ENCODE measurements at places on chromosomes 11 and 22.

GRCh38 chr11:110919241-110919922 lies 207.1 kb upstream of the ARHGAP20 start:
- no peak for DNase-seq

- no peak for DNase-seq
Measured at GRCh38 chr11:118045191-118045590, 31.7 kb upstream of the TMPRSS4 start.

GRCh38 chr22:44217346-44217745 lies 36.6 kb downstream of the PARVG start:
- DNase-seq, result no peak

GRCh38 chr11:70526116-70527045 lies 128.1 kb downstream of the CTTN start:
- DNase-seq, result no peak

GRCh38 chr11:76553554-76554476 lies 109.0 kb downstream of the EMSY start:
- DNase-seq, result no peak

DNA sequence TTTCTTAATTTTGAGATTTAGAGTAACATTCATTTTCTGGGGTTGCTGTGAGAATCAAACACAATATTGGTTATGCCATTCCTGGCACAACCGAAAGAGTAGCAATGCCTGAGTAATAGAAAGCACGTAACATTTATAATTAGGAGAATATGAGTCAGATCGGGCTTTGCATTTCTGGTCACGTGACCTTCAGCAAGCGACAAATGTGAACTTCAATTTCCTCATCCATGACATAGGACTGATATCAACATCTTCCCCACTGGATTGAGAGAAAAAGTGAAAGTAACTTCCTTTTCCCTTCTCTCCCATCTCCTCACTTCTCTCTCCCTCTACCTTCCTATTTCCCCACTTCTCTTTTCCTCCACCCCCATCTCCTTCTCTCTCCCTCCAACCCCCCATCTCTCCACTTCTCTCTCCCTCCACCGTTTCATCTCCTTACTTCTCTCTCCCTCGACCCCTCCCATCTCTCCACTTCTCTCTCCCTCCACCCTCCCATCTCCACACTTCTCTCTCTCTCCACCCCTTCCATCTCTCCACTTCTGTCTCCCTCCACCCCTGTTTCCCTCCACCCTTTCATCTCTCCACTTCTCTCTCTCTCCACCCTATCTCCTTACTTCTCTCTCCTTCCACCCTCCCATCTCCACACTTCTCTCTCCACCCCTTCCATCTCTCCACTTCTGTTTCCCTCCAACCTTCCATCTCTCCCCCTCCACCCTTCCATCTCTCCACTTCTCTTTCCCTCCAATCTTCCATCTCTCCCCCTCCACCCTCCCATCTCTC lies 33.5 kb upstream of the CAT start:
- no peak for DNase-seq

GRCh38 chr11:14330881-14331280 lies 28.1 kb downstream of the RRAS2 start:
- no peak for DNase-seq

- no peak for DNase-seq
Measured at GRCh38 chr11:66875378-66875777, 18.5 kb downstream of the LRFN4 start.

DNA sequence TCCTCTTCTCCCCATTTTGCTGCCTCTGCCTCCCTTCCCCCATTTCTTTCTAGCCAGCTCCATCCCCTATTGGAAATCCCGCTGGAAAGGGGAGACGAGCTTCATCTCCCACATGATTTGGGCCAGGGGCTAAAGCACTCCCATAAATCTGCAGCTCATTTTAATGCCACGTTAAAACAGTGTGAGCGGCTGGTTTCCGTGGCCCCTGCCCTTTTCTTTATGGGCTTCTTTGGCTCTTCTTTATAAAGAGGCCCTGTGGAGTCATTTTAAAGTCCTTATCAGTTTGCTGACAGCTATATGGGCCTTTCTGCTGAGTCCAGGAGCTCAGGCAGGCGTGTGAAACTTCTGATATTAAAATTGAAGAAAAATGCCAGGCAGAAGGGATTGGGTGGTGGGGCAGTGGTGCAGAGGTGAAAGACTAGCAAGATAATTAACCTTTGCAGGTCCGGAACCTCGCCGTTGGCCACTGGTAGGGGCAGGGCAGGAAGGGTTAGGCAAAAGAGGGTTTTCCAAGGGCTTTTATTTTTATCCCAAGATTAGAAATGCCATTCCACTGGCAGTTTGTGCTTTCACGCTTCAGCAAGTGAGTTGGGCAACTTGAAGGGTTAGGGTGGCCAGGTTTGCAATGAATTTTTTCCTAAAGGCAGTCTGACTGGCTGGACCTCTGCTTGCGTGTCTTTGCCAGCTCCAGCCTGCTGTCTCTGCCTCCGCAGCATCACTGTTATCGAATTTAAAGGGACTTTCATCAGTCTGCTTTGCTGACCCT lies 44.3 kb downstream of the EXT2 start:
- no peak for DNase-seq

DNA sequence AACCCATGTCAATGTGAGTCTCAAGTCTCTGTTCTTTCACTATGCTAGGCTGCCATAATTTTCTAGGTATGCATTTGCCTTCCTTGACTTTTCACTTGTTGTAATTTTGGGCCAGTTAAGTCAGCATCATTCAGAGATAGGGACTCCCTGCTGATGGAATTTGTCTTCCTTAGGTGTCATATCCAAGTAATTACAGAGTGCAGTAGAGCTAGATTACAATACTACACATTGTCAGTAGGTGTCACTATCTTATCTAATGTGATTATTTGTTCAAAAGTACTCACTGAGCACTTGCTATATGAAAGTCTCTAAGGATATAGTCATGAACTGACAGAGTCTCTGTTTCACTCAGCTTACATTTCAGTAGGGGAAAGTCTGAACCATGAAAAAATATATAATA lies 25.0 kb upstream of the SYN3 start:
- DNase-seq, result no peak

DNA sequence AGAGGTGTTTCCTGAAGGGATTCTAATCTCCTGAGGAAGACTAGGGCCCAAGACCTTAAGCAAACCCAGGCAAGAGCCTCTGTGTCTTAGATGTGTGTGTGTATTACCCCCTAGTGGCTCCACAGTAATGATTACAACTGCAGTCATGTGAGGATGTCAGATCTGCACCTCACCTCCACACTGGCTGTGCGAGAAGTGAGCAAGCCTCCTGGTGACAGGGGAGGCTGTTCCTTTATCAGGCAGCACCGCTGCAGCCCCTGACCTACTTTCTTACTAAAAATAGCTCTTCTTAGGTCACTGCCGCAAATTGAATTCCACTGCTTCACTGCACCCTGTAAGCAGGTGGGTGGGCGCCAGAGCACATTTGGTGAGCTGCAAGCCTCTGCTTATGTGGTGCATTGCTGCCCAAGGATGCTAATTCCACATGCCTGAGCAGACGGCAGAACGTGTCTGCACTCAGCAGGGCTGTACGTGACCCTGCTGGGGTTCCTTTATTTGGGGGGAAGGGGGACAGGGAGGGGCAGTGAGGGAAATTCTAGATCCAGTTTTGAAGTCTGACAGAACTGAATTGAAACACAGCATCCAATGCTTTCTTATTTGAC lies 112.4 kb downstream of the KCNC1 start:
- no peak for DNase-seq

- DNase-seq, result no peak
Measured at GRCh38 chr11:35946766-35947165, 2.9 kb downstream of the LDLRAD3 start.

GRCh38 chr11:71266114-71266833 lies 13.9 kb upstream of the SHANK2 start:
- no peak for DNase-seq

- no peak for DNase-seq
Measured at GRCh38 chr11:68948496-68948895, 32.3 kb downstream of the MRGPRD start.

GRCh38 chr11:118170882-118171268 lies 5.6 kb downstream of the SCN2B start:
- DNase-seq, result no peak

DNA sequence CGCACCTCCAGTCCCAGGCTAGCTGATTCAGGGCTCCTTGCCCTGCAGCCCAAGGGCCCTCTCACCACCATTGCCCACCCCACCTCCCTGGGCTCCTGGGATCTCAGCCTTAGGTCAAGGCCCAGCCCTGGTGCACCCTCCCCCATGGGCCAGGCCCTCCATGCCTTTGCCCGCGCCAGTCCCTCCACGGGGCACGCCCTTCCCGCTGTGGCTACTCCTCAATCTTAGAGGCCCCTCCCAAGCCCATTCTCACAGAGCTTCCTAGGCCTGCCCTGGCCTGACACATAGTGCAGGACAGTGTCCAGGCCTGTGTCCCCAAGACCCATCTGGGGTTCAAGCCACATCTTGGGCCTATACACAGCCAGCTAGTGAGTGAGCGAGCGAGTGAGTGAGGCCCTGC lies 6.9 kb downstream of the GP1BB start:
- no peak for DNase-seq

DNA sequence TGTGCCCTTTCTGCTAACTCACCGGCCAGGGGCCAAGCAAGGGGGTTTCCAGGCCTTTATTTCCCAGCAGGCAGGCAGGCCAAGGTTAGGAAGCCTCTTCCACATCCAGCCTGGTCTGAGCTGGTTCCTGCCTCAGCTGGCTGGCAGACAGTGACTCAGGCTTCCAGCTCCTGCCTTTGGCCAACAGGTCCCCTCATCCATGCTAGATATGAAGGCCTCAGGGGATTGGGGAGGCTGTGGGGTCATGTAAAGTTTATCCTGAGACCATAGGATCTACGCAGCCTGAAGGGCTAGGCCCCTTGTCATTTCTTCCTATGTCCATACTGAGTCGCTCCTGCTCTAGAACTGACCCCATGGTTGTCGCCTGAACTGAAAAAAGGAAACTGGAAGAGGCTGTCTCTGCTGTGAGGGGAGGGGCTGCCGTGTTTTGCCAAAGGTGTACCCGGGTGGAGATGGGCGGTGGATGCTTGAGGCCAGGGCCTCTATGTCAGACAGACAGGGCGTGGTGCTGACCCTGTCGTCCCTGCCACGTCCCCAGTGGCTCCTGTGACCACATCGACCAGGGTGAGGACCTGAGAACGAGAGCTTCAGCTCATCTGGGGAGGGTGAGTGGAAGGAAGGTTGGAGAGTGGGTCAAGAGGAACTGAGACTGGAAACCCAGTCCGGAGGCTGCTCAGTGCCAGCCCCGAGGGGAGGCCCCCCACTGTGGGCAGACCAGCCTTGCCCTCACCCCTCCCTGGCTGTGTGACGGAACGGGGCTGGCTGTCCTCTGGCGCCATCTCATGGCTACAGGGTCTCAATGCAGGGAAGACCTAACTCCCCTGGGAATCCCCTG lies 17.0 kb downstream of the P2RY6 start:
- DNase-seq, result peak; percentile 88

- DNase-seq, result no peak
Measured at GRCh38 chr11:83865636-83866461, 579.7 kb upstream of the CCDC90B start.

DNA sequence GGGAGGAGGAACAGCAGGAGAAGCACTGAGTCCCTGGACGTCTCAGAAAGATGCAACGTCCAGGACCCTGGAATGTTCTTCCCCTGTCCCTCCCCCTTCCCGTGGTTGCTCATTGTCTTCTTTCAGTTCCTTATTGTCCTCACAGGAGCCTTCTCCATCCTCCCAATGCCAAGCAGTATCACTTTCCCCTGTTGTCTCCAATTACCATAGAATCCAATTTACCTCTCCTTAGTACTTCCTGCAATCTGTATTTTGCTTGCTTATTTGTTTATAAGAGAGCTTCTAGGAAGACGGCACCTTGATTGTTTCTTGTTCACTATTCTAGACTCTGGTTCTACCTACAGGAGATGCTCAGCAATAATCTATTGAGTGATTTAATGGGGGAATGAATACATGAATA lies 1273.7 kb downstream of the LRRC4C start:
- DNase-seq, result no peak

DNA sequence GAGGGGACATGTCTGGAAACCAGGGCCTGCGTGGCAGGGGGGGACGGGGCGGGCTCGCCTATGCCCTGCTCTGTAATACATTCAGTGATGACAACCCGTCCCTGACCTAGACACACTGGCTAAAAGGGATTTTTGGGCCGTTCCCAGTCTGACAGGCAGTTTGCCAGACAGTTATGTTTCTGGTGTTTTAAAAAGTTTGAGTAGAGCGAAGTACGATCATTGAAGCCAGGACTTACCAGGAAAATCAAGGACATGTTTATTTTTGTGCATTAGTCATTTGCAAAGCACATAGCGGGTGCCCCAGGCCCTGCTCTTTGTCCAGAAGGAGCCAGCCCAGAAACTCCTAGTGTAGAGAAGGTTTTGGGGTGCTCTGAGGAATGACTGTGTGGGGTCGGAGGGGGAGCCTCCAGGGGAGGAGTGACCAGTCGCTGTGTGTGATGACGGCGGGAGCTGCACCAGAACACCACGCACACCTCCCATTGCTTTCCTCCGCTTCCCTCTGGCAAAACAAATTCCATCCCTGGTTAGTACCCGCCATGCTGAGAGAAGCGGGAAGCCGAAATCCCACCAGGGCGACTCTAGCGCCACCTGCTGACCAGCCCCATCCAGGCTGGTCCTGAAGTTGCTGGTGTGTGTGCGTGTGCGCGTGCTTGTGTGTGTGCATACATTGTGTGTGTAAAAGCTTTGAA lies 50.8 kb downstream of the FBLN1 start:
- peak; percentile 87 for DNase-seq

DNA sequence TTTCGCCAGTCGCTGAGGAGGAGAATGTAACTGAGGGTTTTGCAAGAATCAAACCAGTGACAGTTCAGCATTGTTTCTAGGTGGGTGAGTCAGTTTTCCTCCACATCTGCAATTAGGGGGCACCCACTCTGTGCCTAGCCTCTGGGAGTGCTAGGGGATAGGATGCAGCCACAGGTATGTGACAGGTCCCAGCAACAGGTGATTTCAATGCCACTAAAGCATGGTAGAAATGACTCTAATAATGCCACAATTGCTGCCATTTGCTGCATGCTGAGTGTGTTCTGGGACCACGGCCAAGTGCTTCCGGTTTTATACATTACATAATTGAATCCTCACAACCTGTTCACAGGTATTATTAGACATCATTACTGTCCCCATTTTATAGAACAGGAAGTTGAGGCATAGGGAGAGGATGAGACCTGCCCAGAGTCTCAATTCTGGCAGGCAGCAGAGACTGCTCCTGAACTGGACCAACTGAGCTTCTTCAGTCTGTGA lies 556 bp downstream of the CRYBB2 start:
- no peak for DNase-seq

- no peak for DNase-seq
Measured at GRCh38 chr11:47413908-47414684, 5.7 kb downstream of the SLC39A13 start.

DNA sequence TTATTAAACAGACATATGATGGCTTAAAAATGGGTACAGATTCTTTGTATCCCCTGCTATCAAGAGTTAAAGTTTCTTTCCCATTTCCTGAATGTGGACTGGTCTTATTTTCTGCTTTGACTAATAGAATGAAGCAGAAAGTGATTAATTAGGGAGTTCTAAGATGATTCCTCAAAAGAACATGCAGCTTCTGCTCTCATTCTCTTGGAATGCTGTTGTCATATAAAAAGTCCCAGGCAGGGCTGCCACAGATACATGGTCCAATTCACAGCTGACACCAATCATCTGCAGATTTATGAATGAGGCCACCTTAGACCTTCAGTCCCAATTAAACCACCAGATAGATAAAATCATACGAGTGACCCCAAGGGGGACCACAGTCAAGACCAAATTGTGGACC lies 844.5 kb upstream of the RAG2 start:
- DNase-seq, result no peak

GRCh38 chr11:94142308-94143281 lies 14.0 kb downstream of the PANX1 start:
- DNase-seq, result no peak
